ENCODE measurements at places on chromosomes 5 and 9. TPM values are rescaled to one million over a fixed set of nuclear protein-coding genes. Genes with fewer than 3 reads are reported as not detected.
A peak's percentile ranks its signal among the peaks of the same experiment; 100 is the strongest.

GRCh38 chr9:83334320-83334719 lies 203.9 kb downstream of the FRMD3 start:
- no peak for DNase-seq

DNA sequence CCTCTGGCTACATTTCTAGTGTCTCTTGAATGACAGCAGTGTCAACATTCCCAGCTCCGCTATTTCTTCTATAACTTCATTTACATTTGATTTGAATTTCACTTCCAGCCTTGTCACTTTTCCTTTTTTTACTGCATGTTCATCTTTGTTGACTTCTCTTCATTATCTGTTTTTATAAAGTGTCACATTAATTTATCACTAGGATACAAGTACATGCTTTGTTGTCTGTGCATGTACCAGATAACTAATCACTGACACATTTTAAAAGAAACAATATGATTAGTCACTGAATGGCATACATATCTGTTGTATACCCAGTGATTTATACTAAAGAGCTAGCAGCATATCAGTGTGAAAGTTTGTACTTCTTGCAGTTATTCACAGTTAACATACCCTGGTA lies 29.1 kb downstream of the ARSK start:
- no peak for DNase-seq

DNA sequence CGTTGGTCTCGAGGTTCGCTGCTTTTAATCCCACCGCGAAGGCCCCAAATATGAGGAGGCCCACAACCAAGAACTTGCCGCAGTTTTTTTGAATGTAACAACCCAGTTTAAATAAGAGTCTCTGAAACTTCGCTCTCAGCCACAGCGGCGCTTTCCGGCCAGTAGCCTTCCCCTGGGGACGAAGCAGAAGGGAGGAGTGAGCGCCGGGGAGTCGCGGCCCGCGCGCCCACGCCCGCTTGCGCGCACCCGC lies 10.4 kb downstream of the PTCH1 start:
- DNase-seq: peak; percentile 86

DNA sequence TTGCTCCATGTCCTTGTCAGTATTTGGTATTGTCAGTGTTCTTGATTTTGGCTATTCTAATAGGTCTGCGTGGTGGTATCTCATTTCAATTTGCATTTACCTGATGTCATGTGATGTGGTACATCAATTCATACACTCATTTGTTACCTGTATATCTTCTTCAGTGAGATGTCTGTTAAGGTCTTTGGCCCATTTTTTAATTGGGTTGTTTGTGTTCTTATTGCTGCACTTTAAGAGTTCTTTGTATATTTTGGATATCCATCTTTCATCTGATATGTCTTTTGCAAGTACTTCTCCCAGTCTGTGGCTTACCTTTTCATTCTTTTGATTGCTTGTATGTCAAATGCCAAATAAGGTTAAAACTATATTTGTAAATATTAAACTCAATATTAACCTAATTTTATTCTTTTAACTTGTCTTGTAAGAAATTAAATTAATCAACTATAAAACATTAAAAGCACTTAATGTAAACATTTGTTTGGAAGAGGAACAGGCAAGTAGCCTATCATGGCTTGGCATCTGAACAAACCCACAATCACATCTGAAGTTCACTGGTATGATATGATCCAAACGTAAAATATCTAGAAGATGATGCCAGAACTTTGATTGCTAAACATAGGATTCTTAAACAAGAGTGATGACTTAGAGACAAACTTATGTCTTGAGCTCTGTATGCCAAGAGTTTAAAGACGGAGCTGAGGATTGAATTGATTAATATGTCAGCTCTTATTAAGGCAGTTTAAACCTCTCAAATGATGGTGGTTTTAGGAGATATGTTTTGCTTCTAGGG lies 587.3 kb downstream of the ANXA1 start:
- no peak for DNase-seq

DNA sequence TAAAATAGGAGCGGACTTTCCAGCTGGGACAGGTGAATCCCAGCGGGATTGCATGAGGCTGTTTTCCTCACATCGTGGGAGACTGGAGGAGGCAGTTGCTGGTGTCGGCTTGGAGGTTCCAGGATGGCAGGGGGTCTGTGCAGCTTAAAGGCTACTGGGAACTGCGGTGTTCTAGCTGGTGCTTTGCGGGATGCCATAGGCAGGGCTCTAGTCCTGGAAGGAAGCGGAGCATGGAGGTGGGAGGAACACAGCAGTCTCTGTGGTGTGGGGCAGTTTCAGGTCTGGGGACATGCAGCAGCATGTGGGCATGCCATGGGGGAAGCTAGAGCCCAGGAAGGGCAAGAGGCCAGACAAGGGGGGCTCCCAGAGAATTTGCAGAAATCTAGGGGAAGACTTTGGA lies 141.5 kb downstream of the NSG2 start:
- DNase-seq: no peak

SPATA31D4 gene
- total RNA-seq: not detected

NCBP1 gene
- 16.3 TPM for total RNA-seq

DNA sequence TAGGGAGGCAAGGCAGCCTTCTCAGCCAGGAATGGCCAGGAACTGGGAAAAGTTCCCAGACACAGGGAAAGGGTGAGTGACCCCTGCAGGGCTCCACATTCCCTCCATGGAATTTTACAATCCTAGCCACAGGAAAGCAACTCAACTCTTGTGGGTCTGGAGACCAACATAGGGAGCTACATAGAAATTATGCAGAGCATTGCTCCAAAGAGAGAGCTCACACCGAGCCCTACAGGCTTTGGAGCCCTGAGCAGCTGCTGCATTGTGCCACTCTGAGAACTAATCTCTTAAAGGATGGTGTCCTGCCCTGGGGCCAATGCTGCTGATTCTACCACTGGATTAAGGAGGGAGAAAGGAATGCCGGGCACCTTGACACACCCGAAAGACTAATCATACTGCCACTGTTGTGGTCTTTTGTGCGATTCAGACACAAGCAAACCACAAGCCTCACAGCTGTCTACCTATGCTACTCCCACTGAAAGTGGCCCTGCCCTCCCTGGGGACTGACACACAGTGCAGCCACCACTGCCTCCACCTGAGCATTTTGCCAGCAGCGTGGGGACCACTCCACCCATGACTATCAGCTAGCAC lies 1089.8 kb upstream of the NUDT12 start:
- no peak for DNase-seq

DNA sequence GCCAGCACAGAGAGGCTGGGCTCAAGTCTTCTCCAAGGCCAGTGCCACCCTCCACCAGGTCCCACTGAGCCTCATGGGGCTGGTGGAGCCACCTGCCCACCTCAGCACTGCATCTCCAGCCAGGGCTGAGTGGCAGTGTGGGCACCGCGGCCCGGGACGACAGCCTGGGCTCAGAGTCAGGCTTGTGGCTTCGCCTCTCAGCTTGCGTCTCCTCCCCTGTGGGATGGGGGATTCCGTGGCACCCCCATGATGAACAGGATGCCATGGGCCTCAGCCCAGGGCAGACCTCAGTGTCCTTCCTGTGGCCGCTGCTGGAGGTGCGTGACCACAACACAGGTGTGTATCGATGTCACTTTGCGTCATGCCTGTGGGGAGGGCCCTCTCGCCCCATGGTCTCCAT lies 136.4 kb upstream of the PPP1R26 start:
- peak; percentile 64 for DNase-seq

- no peak for DNase-seq
Measured at GRCh38 chr5:68268101-68268851, 52.7 kb downstream of the PIK3R1 start.

Data from upper lobe of left lung (tissue), 6 donors.